Smooth muscle cell of the coronary artery (primary cell): ENCODE measurements at places on chromosomes 16 and 17. TPM values are rescaled to one million over a fixed set of nuclear protein-coding genes. Genes with fewer than 3 reads are reported as not detected.

KRTAP9-4 gene
- not detected in 2 replicates for total RNA-seq

SLC5A2 gene
- total RNA-seq, result under 0.01 and 0.15 TPM in 2 replicates

HOXB6 gene
- total RNA-seq, result 0.08 and 0.12 TPM in 2 replicates

KIF2B gene
- not detected in 2 replicates for total RNA-seq

CLEC18B gene
- 0.47 and 4.1 TPM in 2 replicates for total RNA-seq

EME1 gene
- total RNA-seq, result 0.59 and 2.6 TPM in 2 replicates

ATP2A3 gene
- total RNA-seq, result 2.6 and 2.7 TPM in 2 replicates

TMC6 gene
- total RNA-seq, result 0.47 and 1.4 TPM in 2 replicates

SLC16A6 gene
- total RNA-seq, result 0.15 and 2.2 TPM in 2 replicates

CD300LF gene
- not detected in 2 replicates for total RNA-seq

NPIPB8 gene
- total RNA-seq, result not detected in 2 replicates

CDH15 gene
- total RNA-seq, result 0.12 and 0.60 TPM in 2 replicates

EXOC3L1 gene
- 0.47 TPM in 1 of 2 replicates, not detected in the other for total RNA-seq

CD300LB gene
- total RNA-seq, result not detected in 2 replicates

PYDC1 gene
- not detected in 2 replicates for total RNA-seq

CHD3 gene
- 179 and 468 TPM in 2 replicates for total RNA-seq

CIBAR2 gene
- 0.15 TPM in 1 of 2 replicates, not detected in the other for total RNA-seq

MYO15B gene
- 1.6 and 4.0 TPM in 2 replicates for total RNA-seq

STH gene
- not detected in 2 replicates for total RNA-seq

SLC2A4 gene
- 0.08 and 0.12 TPM in 2 replicates for total RNA-seq

C17orf100 gene
- under 0.01 and 0.45 TPM in 2 replicates for total RNA-seq

SENP3 gene
- total RNA-seq, result 45.4 and 76.6 TPM in 2 replicates

EVI2B gene
- total RNA-seq, result 0.59 TPM in 1 of 2 replicates, not detected in the other

ZNF500 gene
- total RNA-seq, result 4.7 and 5.6 TPM in 2 replicates
